Panc1 (cell line): ENCODE measurements at places on chromosomes 13 and 19. TPM values are rescaled to one million over a fixed set of nuclear protein-coding genes. Genes with fewer than 3 reads are reported as not detected.

GRCh38 chr19:27868007-27868406 is 1344.9 kb downstream of the UQCRFS1 start:
- no peaks in the 10 kb centered on the region for H3K4me1 ChIP-seq
- H3K4me3 ChIP-seq, result no peak overlapping the region
- H3K27me3 ChIP-seq, result no peaks in the 10 kb centered on the region
- no peak for DNase-seq
- H3K36me3 ChIP-seq, result no peaks in the 10 kb centered on the region
- no peak overlapping the region for H3K27ac ChIP-seq

- no peaks in the 10 kb centered on the region for H3K36me3 ChIP-seq
- no peak overlapping the region for H3K4me3 ChIP-seq
- DNase-seq, result no peak
- no peak overlapping the region for H3K27ac ChIP-seq
- no peaks in the 10 kb centered on the region for H3K4me1 ChIP-seq
These were observed 22.6 kb downstream of the FAM124A start for GRCh38 chr13:51244637-51245405.

DNA sequence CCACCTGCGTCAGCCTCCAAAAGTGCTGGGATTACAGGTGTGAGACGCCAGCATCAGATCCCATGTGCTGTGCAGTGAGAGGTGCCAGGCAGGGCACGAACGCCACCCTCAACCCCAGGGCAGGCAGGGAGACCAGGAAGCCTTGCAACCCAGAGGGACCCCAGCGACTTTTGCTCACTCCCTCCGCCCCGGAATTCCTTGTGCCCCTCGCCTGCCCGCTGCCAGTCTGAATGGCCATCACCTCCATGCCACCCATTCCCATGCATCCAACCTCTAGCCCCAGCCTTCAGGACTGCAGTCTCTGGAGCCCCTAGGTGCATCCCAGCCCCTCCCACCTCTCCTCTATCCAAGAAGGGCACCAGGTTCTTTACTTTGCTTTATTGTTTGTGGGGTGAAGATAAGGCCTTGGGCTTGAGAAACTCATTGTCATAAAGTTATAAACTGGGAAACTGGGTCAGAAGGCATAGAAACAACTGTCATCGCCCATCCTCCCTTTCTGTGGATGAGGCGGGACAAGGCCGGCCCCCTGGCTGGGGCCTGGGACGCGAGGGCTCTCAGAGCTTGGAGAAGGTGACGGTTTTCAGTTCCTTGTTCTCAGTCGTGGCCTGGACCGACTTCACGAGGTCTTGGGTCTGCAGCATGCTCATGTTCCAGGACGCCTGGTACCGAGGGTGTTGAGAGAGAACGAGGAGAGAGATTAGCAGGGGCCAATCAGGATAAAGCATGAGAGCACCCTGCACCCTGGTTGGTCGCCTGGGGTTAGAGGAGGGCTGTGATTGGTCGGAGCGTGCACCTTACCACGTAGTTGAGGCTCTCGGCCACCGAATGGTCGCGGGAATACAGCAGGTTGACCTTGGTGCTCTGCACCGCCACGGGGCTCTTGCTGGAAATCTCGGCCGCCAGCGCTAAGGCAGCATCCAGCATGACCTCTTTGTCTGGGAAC is 2.6 kb upstream of the LGALS4 start:
- H3K27ac ChIP-seq, result no peak overlapping the region
- peaks cover 8% of the 10 kb centered on the region; the same call in 1 of the 2 replicates for H3K36me3 ChIP-seq
- H3K27me3 ChIP-seq, result no peaks in the 10 kb centered on the region

- DNase-seq, result no peak
- H3K4me1 ChIP-seq, result no peaks in the 10 kb centered on the region
These were observed 662.0 kb upstream of the KLF12 start for GRCh38 chr13:74796157-74796556.

Gene TEX29
- not detected for total RNA-seq

- no peaks in the 10 kb centered on the region for H3K27me3 ChIP-seq
- DNase-seq, result no peak
- H3K36me3 ChIP-seq, result peaks cover 5% of the 10 kb centered on the region; the same call in 1 of the 2 replicates
- no peak overlapping the region for H3K4me3 ChIP-seq
- peaks cover 5% of the 10 kb centered on the region; the same call in 1 of the 2 replicates for H3K4me1 ChIP-seq
These were observed 5.0 kb downstream of the ZSCAN5A start for GRCh38 chr19:56309511-56310185.

Gene TM9SF2
- 67.9 TPM for total RNA-seq

DNA sequence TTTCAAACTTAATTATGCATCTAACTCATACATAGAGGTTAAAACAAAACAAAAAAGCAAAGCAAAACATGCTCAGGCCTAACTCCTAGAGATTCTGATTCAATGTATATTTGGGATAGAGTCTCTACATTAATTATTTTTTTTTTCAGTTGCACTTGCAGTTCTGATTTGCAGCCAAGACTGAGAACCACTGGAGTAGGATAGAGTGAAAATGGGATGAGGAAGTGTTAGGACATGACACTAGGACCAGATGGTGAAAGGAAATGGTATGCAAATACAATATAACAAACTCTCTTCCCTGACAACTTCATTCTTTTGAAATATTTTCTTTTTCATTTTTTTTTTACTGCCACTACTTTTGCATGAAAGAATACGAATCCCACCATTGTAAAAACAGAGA is 1.8 kb downstream of the CCDC122 start:
- H3K27ac ChIP-seq, result no peak overlapping the region
- H3K27me3 ChIP-seq, result no peaks in the 10 kb centered on the region
- no peak for DNase-seq
- no peak overlapping the region for H3K4me3 ChIP-seq

DNA sequence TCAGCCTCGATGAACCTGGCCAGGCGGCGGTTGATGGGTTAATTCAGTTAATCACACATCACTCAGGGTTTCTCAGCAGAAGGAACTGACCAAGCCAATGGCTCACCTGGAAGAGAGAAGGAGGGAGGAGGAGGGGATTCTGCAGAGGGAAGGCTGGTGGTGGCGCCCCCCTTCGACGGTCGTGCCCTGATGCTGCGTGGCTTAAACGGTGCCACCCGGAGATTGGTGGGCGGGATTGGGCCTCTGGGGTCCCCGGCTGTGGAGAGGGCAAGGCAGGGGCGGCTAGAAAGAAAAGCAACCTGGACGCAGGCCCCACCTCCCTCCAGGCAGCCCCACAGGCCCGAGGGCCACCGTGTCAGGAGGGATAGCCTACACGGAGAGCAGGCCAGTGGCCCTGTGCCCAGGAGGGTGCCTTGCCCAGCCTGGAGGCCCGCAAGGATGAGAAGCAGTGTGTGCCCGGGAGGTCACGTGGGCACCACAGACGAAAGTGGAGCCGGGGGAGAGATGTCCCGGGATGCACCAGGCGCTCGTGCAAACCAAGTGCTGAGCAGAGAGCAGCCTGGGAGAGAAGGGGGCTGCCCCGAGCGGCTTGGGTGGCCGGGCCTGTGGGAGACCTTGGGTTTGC is 16.0 kb downstream of the CSNK1G2 start:
- H3K27me3 ChIP-seq, result no peaks in the 10 kb centered on the region
- H3K4me3 ChIP-seq, result no peak overlapping the region
- H3K27ac ChIP-seq, result no peak overlapping the region
- H3K4me1 ChIP-seq, result no peaks in the 10 kb centered on the region
- H3K36me3 ChIP-seq, result no peaks in the 10 kb centered on the region

DNA sequence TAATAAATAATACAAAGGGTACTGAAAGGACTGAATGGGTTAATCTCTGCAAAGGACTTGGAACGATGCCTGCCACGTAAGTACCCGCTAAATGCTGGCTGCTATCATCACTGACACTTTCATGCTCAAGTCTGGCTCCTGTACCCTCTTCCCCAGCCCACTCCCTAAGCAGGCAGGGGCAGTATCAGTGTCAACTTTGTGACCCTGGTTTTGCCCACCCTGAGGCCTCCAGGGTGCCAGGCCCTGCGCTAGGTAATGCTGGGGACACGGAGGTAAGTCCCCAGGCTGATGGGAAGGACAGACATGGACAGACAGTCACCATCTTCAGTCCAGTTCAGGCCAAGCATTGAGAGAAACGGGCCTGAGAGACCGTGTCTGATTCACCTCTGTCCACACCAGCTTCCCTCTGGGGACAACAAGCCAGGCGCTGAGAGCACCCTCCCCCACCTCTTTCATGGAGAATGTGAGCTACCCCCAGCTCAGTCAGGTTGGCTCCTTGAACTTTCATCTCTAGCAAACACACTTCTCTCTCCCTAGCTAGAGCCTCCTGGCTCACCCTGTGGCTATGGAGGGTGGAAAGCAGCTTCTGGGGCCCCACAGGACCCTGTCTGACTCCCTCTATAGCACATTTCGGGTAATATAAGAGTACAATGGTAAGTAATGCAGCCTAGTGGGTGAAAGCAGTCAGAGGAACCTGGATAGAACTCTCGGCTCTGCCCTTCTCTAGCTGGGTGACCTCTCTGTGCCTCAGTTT is 800 bp downstream of the ETFB start:
- H3K27me3 ChIP-seq, result no peaks in the 10 kb centered on the region
- H3K4me1 ChIP-seq, result peaks cover 13% of the 10 kb centered on the region
- peaks cover 8% of the 10 kb centered on the region; the same call in 1 of the 2 replicates for H3K36me3 ChIP-seq
- no peak for DNase-seq

Gene GRIN2D
- 6.2 TPM for total RNA-seq

GRCh38 chr13:110320645-110321044 is 13.6 kb downstream of the COL4A2 start:
- no peak for DNase-seq
- no peaks in the 10 kb centered on the region for H3K4me1 ChIP-seq
- H3K36me3 ChIP-seq, result no peaks in the 10 kb centered on the region

DNA sequence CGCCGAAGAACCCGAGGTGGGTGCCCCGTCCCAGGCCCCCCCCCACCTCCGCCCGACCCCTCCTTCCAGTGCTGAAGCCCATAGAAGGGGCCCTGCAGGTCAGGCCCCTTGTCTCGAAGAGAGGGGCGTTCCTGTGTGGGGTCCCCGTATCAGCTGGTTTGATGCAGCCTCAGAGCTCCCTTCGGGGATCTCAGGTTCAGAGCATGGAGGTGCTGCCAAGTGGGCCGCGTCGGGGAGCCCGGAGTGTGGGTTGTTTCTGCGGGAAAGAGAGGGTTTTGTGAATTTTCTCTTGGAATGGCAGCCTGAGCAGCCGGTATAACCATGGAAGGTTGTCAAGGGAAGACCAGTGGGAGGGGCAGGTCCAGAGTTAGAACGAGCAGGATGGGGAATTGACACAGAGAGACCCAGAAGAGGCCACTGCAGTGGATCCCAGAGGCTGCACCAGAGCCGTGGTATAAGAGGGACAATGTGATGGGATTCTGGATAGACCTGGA is 384 bp downstream of the TRAPPC2B start:
- H3K27me3 ChIP-seq, result no peaks in the 10 kb centered on the region
- H3K36me3 ChIP-seq, result no peaks in the 10 kb centered on the region
- peaks cover 5% of the 10 kb centered on the region for H3K4me1 ChIP-seq
- DNase-seq, result no peak
- peak overlapping the region; percentile 97 for H3K27ac ChIP-seq
- H3K4me3 ChIP-seq, result peak overlapping the region; percentile 80

DNA sequence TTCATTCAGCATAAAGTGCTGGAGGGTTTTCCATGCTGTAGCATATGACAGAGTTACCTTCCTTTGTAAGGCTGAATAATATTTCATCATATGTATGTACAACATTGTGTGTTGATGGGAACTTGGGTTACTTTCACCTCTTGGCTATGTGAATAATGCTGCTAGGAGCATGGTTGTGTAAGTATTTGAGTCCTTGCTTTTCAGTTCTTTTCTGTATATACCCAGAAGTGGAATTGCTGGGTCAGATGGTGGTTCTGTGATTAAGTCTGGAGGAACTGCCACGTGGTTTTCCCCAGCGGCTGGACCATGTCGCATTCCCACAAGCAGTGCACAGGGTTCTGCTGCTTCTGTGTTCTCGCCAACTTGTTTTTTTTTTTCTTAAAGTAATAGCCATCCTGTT is 101.2 kb upstream of the TEX29 start:
- H3K4me3 ChIP-seq, result no peak overlapping the region
- H3K27ac ChIP-seq, result no peak overlapping the region
- no peak for DNase-seq
- H3K36me3 ChIP-seq, result no peaks in the 10 kb centered on the region
- H3K4me1 ChIP-seq, result no peaks in the 10 kb centered on the region; the same call in 1 of the 2 replicates

DNA sequence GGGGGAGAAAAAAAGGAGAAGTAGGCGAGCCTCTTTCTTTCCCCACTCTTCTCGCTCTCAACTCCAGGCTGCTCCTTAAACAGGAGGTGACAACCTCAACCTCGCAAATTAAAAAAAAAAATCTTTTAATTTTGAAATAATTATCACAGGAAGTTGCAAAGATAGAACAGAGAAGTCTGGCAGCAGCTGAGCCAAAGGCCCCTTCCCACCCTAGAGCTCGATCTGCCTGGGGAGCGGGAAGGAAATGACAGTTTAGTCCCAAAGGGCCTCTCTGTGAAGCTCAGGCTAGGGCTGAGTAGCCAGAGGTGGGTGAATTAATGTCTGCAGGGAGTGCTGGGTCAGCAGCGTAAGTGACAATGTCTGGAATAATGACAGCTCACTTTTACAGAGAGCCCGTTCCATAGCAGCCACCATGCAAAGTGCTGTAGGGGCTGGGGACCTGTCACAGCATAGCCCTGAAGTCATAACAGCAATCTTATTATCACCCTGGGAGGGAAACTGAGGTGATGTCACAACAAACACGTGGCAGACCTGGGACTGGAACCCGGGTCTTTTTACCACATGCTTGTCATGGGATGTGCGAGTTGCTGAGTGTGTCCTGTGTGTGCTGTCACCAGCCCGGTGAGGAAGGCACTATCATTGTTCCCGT is 8.8 kb upstream of the CD22 start:
- no peaks in the 10 kb centered on the region for H3K36me3 ChIP-seq
- H3K27ac ChIP-seq, result no peak overlapping the region
- H3K27me3 ChIP-seq, result no peaks in the 10 kb centered on the region
- DNase-seq, result no peak

GRCh38 chr19:6376512-6377190 is 918 bp upstream of the PSPN start:
- DNase-seq, result no peak
- peaks cover 2% of the 10 kb centered on the region for H3K4me1 ChIP-seq
- no peaks in the 10 kb centered on the region for H3K27me3 ChIP-seq
- H3K36me3 ChIP-seq, result no peaks in the 10 kb centered on the region

DNA sequence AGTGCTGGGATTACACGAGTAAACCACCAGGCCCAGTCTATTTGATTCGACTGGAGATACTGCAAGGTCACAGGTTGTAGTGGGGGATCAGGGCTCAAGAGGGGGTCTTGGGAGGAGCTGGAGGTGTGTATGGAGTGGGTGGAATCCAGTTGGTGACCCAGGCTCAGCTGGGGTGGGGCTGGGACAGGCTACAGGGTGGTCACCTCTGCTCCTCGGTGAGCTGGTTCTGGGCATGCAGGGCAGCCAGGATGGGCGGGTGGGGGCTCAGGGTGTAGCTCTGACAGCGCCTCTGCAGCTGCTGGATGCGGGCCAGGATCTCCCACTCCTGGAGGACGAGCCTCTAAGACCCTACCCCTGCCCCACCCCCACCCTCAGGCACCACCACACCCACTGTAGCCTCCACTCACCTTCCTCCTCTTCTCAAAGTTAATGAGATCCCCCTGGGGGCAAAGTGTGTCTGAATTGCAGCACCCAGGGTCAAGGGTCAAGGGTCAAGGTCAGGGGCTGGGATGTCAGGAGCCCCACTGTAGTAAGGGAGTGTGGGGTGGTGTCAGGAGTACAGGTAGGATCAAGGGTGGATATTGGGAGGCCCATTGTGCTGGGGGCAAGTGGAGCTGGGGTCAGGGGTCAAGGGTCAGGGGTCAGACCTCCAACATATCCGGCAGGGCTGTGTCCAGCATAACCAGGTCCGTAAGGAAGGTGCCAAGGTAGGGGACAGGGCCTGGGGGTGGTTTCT is 17.1 kb downstream of the RGL3 start:
- no peak overlapping the region for H3K27ac ChIP-seq
- no peaks in the 10 kb centered on the region for H3K4me1 ChIP-seq
- H3K36me3 ChIP-seq, result no peaks in the 10 kb centered on the region
- H3K27me3 ChIP-seq, result no peaks in the 10 kb centered on the region
- no peak for DNase-seq
- no peak overlapping the region for H3K4me3 ChIP-seq

Gene GAS6
- total RNA-seq, result 28.1 TPM

- peaks cover 3% of the 10 kb centered on the region; the same call in 1 of the 2 replicates for H3K36me3 ChIP-seq
- DNase-seq, result no peak
- H3K4me3 ChIP-seq, result peak overlapping the region; percentile 82
- no peaks in the 10 kb centered on the region for H3K27me3 ChIP-seq
These were observed 573 bp upstream of the ZNF614 start for GRCh38 chr19:52028780-52029123.
